ENCODE measurements at places on chromosomes 13 and 19.

DNA sequence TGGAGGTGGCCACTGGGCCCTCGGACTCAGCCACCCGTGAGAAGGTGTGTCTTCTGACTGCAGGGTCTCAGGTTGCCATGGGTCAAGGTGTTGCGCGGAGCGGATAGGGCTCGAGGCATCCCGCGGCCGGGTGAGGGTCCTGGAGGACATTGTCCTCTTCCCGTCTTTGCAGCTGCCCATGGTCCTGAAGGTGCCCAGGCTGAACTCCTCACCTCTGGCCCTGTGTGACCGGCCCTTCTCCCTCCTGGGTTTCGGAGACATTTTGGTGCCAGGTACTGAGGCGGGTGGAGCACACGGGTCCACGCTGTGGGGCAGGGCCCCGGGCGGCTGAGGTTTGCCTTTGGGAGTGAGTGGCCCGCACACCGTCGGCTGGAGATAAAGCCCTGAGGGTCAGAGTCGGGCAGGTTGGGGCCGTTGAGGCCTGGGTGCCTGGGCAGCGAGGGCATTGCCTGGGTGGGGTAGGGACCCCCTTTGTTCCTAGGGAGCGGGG is 15.6 kb upstream of the TMPRSS9 start:
- DNase-seq: no peak

DNA sequence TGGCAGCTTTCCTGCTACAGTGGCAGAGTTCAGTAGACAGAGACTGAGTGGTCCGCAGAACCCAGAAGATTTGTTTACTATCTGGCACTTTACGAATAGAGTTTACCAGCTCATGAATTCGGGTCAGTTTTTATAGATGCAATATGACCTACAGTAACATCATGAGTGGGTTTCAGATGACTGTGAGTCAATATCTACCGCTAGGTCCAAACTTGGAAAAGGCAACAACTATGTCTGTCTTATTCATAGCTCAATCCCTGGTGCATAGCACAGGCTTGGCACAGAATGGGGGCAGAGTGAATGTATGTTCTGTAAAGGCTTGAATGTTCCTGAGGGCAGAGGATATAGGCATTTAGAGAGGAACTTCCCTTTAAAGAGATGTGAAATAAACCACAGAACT is 65.2 kb downstream of the RAP2A start:
- DNase-seq: no peak

DNA sequence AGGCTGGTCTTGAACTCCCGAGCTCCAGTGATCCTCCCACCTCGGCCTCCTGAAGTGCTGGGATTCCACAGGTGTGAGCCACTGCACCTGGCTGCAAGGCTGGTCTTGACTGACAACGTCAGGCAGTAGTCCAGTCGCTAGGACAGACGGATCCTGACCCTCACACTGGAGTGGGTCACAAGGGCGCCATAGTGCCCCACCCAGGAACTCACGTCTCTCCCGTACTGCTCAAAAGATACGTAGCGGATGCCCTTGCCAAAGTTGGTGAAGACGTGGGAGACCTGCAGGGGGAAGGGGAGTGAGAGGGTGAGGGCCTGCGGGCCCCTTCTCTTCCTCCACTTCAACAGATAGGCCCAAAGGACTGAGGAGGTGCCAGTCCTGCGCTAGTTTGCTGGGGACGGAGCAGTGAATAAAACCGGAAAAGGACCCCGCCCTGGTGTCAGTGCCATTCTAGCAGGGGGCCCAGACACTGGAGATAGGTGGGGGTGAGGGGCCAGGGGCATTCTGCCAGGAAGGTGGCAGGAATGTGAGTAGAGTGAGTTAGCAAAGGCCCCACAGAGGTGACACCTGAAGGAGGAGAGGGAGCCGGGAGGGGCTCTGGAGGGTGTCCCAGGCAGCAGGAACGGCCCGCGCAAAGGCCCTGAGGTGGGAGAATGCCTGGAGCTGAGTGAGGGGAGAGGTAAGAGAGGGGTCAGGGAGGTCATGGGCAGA is 11.9 kb downstream of the MRPS12 start:
- no peak for DNase-seq

GRCh38 chr13:100364591-100364990 is 224.0 kb downstream of the GGACT start:
- DNase-seq: no peak

- DNase-seq: no peak
Measured at GRCh38 chr19:42474743-42475142, 32.0 kb upstream of the CXCL17 start.

DNA sequence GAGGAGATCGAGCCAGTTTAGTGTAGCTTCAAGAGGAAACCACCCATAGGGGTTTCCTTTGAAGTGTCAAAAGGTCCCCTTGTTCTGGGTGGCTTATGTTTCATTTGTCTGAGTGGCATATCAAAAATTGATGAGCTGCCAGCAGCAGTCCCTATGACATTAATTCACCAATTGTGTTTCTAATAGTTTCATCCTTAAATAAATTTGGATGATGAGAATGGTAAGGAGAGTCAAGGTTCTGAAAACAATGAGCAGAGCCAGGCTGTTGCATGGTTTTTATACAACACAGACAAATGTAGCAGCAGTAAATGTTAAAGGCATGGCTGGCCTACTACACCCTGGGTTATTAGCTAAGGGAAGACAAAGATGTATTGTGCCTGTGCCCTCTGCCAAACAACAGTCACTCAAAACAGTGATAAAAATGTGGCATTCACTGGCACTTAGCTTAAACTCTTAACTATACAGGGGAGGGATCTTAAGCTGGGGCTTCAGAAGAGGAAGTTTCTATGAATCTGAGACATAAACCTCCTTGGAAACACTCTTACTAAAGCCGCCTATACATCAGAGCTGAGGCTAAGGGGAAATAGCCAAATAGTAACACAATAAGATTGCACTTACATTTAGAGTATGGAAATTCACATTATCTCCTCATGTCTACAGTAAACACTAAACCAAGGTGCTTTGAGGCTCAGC is 200.5 kb downstream of the POU4F1 start:
- no peak for DNase-seq

GRCh38 chr13:112635323-112635722 is 47.4 kb upstream of the TUBGCP3 start:
- DNase-seq: no peak

DNA sequence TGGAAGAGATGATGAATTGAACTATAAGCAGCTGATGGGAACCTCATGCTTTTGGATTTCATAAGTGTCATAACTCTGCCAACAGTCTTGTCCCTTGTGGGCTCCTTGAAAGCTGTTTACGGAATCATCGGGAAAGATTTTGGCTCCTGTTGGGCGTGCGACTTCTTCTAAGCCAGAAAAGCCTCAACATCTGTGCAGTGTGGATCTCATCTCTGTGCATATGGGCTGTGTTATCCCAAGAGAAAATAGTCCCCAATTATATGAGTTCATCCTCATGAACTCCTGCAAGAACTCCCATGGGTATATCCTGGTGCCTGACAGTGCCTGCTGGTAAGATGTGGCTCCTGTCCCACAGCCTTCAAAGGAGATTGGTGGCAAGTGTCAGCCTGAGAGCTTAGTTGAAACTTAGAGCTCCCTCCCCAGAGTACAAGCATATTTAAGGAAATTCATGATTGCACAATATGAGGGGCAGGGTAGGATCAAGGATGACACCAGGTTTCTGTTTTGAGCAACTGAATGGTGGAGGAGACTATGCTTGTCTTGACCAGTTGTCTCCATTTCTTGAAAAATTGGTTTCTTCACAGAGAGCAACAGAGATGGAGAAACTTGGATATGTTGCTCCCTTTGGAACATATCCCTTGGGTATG is 243.5 kb downstream of the ITGBL1 start:
- no peak for DNase-seq

GRCh38 chr13:52599848-52600603 is 42.2 kb upstream of the HNRNPA1L2 start:
- no peak for DNase-seq

DNA sequence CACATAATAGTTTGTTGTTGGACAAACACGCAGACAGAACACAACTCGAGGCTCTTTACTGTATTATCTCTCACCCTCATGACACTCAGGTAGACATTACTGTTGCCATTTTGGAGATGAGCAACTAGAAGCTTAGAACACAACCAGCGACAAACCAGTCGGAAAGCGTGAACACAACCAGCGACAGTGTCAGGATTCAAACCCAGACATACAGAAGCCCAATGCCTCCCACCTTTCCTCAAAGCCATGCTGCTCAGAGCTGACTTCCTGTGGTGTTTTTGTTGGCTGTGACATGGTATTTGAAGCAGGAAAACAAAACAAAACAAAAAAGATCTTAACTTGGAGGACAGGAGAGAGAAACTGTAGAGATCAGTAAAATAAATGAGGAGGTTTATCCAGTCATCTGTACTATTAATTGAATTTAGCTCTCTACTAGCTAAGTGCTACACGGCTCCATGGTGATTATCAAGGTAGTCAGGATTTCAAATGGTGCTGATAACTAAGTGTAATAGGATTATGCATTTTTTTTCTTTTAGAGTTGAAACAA is 92.1 kb downstream of the STARD13 start:
- no peak for DNase-seq

DNA sequence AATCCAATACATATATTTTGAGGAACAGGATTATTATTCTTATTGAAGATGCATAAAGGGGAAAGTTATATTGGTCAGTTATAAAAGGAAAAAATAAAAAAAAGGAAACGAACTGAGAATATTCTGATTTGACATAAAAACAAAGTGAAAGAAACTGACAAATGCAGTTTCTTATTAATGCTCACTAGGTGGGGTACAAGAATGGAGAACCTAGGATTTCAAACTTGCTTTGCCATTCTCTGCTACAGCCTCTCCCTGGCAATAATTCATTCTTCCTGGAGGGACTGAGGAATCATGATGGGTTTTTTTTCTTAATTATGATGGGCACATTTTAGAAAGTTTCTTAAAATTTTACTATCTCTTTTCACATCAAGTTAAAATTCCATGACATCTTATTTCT is 154.9 kb downstream of the PCDH9 start:
- DNase-seq: no peak

GRCh38 chr19:12411893-12412292 is 10.8 kb upstream of the ZNF799 start:
- no peak for DNase-seq

DNA sequence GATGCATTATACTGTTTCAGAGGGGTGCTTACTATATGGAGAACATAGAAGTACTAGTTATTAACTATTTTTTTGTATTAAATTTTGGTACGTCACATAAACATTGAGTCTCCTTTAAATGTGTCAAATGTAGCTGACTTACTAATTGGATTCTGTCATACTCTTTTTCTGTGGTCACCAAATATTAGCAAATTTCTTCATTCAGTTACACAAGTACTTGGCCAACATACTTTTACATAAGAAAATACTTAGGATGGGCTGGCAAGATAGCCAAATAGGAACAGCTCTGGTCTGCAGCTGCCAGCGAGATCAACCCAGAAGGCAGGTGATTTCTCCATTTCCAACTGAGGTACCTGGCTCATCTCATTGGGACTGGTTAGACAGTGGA is 19.2 kb downstream of the LPAR6 start:
- DNase-seq: no peak

GRCh38 chr19:56764196-56764695 is 76.3 kb downstream of the PEG3 start:
- no peak for DNase-seq

- no peak for DNase-seq
Measured at GRCh38 chr19:15265214-15265849, 33.1 kb upstream of the EPHX3 start.

DNA sequence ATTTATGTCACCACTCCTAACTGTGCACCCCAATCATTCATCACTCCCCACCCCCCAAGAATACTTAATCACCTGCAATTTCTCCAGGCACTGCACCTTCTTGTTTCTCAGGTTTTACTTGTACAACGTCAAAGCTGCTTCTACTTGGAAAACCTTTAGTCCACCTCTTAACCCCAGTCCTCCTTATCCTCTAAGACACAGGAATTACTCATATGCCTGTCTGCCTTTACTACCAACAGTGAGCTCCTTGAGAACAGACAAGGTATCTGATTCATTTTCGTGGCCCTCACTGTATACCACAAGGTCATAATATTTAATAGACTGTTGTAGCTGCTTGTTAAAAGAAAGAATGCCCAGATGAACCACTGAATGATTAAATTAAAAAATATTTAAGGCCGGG is 21.0 kb upstream of the NDFIP2 start:
- no peak for DNase-seq

GRCh38 chr13:42720113-42720857 is 61.1 kb upstream of the FAM216B start:
- no peak for DNase-seq

GRCh38 chr13:99514801-99515200 is 13.5 kb downstream of the TM9SF2 start:
- no peak for DNase-seq

DNA sequence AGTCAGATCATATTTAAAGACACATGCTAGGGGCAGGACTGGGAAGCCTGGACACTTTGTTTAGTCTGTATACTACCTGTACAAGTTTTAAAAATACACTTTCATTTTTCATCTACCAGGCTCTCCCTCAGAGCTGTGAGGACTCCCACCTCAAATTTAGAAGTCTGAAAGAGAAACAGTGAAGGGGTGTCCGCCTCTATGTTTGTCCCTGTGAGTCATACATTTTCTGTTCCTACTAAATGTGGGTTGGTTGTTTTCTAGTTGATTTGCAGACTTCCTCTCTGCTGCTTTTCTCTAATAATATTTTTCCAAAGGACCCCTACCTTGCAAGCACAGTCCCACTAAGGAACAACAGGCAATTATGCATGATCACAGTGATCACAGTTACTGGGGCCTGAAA is 110.5 kb downstream of the ENOX1 start:
- no peak for DNase-seq

DNA sequence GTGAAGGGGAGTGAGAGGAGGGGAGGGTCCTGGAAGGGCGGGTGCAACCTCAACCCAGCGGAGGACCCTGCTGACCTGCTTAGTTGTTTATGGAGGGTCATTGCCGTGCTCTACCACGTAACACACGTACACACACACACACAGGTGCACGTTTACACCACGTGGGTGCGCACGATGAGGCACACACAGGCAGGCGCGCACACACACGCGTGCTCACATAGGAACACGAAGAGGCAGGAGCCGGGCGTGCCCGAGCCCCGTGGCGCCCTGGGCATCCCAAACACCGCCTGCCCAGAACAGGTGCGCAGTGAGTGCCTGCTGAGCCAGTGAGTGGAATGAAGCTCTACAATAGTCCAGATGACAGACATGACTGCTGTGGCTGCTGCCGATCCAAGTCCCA is 11.2 kb upstream of the MADCAM1 start:
- DNase-seq: no peak

- DNase-seq: no peak
Measured at GRCh38 chr13:33628662-33629061, 189.3 kb upstream of the RFC3 start.

DNA sequence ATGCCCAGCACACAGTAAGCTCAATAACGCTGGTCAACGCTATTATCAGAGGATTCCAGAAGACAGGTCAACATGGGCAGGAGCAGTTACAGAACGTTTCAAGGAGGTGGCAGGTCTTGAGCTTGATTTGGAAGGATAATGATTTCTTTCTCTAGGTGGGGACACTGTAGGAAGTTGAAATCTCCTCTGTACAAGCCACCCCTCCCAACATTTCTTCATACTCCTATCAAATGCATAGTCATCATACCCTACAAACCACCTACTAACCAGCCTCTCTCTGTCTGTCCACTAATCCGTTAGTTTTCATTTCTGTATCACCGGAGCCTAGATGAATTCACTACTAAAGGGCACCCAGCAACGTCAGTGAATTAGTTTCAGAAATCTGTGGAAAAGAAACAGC is 1.3 kb downstream of the ATP7B start:
- no peak for DNase-seq

GRCh38 chr13:86425170-86425815 is 626.1 kb upstream of the SLITRK6 start:
- no peak for DNase-seq

- no peak for DNase-seq
Measured at GRCh38 chr19:18408053-18408476, 10.6 kb upstream of the LRRC25 start.
